ENCODE measurements at places on chromosomes 6 and 20. TPM values are rescaled to one million over a fixed set of nuclear protein-coding genes. Genes with fewer than 3 reads are reported as not detected.
A peak's percentile ranks its signal among the peaks of the same experiment; 100 is the strongest.

DNA sequence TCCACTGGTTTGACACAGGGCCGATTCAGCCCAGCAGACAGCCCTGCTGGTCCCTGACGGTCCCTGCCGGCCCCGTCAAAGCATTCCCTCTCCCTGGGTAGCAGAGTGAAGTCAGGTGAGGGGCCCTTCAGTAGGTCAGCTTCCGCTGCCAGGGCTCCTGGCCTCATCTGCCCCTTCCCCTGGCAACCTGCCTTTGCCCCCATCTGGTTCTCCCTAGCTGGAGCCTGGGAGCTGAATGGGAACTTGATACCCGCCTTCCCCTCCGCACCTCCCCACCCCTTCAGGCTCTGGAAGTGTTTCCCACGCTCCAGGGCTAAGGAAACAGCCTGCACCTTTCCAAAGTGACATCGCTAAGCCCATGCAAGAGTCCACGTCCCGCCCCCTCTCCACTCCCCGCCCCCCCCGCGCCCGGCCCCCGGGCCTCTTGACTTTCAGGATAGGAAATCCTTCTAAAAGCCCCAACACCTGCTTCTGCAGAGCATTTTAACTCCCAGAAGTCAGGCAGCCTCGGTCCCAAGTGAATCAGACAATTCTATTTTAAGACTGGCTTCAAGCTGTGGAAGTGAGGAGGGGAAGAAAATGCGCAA, 53.3 kb downstream of the ISM1 start:
- no peak overlapping the region for H3K4me3 ChIP-seq
- H3K4me1 ChIP-seq = peaks cover 33% of the 10 kb centered on the region
- no peaks in the 10 kb centered on the region for H3K27me3 ChIP-seq
- no peak for DNase-seq

DNA sequence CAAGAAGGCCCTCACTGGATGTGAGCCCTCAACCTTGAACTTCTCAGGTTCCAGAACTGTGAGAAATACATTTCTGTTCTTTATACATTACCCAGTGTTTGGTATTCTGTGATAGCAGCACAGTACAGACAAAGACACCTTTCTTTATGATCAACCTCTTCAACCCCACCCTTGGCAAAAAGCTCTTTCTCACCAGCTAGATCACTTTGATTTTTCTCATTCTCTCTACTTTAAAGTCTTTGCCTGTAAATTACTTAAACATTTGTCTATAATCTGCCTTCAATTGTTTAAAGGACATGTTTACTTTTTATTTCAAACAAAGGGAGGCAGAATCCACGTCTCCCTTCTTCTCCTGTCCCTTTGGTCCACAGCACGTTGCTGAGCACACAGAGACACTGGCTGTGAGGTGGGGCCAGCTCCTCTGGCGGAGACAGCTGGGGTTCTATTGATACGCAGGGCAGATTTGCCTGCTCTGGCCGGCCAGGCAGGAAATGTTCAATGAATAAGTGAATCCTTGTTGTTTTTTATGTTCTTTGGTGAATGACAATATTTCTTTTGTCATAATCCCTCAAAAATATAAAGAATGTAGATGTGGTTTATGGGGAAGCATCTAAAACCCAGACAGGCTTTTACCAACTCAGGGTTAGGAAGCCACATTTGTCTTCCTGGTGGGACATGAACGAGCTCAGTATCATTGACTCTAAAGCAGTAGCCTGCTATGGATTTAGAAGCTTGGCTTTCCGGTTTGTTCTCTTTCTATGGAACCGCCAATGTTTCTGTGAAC, 52.9 kb downstream of the NEDD9 start:
- no peaks in the 10 kb centered on the region for H3K4me1 ChIP-seq
- H3K36me3 ChIP-seq = peaks cover 4% of the 10 kb centered on the region
- no peaks in the 10 kb centered on the region for H3K27me3 ChIP-seq
- no peak overlapping the region for H3K27ac ChIP-seq

DNA sequence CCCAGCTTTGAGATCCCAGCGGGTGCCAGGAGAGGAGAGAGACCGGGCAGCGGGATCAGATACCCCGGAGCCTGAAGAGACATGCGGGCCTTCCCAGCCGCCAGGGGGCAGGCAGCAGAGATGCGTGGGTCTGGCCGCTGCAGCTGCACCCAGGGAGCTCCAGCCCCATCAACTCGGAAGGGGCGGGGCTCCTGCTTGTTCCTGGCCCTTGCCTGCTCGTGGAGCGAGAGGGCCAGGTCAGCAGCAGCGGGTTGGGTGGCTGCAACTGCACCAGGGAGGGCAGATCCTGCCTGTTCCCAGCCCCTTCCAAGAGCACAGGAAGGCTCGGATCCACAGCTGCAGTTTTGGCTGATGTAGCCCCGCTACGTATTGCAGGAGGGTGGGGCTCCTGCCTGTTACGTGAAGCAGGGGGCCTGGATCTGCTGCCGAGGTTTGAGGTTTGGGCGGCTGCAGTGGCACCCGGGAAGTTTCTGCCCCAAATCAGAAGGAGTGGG, 532.8 kb downstream of the RFPL4B start:
- peak overlapping the region; percentile 25 for H3K4me3 ChIP-seq
- H3K27ac ChIP-seq = no peak overlapping the region
- no peaks in the 10 kb centered on the region for H3K27me3 ChIP-seq
- DNase-seq = no peak

DNA sequence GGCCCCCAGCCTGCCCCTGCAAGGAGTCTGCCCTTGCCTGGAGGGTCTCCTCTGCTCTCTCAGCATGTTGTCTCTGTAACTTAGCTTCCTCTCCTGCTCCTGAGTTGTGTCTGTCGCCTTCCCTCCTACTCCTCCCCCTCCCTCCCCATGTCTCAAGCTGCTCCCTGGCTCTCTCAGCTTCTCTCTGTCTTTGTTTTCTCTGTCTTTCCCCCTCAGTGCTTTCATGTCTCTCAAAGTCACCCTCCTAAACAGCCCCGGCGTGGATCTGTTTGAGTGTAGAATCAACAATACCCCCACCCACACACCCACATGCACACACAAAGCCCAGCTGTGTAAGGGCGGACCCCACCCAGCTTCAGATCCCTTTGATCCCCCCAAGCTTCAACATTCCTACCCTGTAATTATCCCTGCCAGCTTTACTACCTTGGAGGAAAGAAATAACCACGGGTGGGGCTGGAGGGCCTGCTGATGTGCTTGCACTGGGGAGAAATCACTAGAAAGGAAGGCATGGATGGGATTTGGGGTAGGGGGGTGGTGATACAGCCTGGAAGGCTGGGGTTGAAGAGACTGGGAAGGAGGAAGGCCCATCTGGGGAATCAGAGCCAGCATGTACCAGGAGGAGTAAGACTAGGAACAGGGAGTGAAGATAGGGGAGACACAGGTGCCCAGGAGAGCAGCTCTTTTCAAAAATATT, 1.0 kb upstream of the LY6G6D start:
- H3K4me3 ChIP-seq = no peak overlapping the region
- H3K36me3 ChIP-seq = no peaks in the 10 kb centered on the region
- DNase-seq = no peak
- H3K4me1 ChIP-seq = peaks cover 48% of the 10 kb centered on the region

DNA sequence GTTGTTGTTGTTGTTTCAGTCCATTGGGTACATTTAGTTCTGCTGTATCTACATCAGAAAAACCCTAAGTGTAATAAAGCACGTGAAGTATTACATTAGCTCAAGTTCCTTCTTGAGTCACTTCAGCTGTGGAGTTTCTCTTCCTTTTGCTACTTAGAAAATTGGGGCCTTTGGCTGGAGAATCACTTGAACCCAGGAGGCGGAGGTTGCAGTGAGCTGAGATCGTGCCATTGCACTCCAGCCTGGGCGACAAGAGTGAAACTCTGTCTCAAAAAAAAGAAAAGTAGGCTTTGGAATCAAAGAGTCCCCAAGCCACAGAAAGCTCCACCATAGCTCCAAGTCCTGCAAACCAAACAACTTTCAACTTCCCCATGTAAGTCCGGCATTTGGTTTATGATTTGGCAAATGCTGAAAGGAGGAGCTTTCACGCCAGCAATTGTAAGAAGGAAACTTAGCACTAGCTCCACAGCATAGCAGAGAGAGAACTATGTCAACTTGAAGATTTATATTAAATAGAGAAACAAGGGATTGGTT, 56.5 kb upstream of the RNF144B start:
- H3K36me3 ChIP-seq = no peaks in the 10 kb centered on the region
- no peaks in the 10 kb centered on the region for H3K4me1 ChIP-seq
- DNase-seq = no peak
- no peak overlapping the region for H3K27ac ChIP-seq
- H3K4me3 ChIP-seq = no peak overlapping the region

DNA sequence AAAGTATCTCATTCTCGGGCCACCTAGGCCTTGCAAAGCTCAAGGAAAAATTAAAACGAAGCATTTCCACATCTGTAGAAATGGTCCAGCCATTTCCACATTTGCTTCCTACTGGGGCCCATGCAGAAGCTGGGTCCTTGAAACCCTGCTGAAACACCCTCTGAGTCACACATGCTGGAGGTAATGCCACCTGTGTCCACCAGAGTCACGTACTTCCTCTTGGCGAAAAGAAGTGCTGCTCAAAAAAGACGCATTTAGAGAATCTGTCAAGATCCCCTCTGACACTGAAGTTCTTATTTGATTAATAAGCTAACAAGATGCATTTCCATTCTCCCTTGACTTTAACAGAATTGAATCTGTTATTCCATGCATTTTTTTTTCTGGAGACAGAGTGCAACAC, 423.2 kb downstream of the PREX1 start:
- DNase-seq = no peak
- H3K4me3 ChIP-seq = no peak overlapping the region
- H3K27me3 ChIP-seq = no peaks in the 10 kb centered on the region
- H3K27ac ChIP-seq = no peak overlapping the region

GRCh38 chr20:46132705-46133120, 14.6 kb downstream of the CD40 start:
- H3K4me1 ChIP-seq = no peaks in the 10 kb centered on the region
- H3K27me3 ChIP-seq = no peaks in the 10 kb centered on the region
- peak; percentile 59 for DNase-seq
- no peaks in the 10 kb centered on the region for H3K36me3 ChIP-seq

DNA sequence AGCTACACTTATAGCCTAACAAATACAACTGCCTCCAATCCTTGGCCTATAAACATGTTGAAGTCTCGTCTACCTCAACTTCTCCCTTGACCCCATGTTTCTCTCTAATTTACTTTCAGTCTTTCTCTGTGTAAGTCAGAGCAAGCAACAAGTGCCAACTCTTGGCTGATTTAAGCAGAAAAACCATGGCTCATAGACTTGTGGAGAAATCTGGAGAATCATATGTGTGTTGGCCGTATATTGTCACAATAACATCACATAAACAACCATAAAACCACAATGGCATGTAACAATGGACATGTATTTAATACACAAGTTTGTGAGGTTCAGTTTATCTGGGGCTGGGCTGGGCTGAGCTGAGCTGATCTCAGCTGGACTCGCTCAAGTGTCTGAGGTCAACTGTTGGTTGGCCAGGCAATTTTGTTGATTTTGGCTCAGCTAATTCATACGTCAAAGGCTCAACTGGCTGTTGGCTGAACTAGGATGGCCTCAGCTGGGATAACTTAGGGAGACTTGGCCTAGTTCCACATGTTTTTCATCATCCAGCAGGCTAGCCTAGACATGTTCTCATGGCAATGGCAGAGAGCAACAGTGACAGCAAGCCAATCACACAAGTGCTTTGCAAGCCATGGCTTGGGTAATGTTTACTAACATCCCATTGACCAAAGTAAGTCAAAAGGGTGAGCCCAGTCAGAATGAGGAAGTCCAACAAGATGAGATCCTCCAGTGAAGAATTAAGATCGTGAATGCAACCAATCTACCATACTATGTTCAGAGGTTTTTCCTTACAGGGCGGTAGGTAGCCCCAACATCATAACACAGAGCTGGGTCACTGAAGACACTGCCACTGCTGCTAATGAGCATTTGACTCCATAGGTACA, 12.9 kb upstream of the TBC1D22B start:
- H3K27me3 ChIP-seq = no peaks in the 10 kb centered on the region
- H3K36me3 ChIP-seq = no peaks in the 10 kb centered on the region
- H3K27ac ChIP-seq = no peak overlapping the region
- no peak overlapping the region for H3K4me3 ChIP-seq
- no peak for DNase-seq

DNA sequence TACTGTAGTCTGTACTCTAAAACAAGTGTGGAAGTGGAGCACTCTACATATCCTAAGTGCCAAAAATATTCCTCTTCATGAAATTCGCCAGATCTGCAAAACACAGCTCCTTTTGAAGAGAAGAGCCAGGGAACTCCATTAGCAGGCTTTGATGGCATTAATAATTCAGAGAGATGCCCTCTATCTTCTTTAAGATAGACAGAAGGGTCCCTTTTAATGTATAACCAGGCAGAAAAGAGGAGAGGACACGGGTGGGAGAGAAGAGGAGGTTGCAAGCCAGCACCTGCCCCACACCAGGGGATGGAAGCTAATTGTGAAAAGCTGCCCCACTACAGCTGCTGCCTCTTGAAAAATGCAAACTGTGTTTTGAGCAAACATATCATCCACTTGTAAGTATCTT, 3.7 kb upstream of the RFPL4B start:
- no peak for DNase-seq
- no peak overlapping the region for H3K27ac ChIP-seq
- H3K4me3 ChIP-seq = no peak overlapping the region
- H3K4me1 ChIP-seq = no peaks in the 10 kb centered on the region
- no peaks in the 10 kb centered on the region for H3K36me3 ChIP-seq

DNA sequence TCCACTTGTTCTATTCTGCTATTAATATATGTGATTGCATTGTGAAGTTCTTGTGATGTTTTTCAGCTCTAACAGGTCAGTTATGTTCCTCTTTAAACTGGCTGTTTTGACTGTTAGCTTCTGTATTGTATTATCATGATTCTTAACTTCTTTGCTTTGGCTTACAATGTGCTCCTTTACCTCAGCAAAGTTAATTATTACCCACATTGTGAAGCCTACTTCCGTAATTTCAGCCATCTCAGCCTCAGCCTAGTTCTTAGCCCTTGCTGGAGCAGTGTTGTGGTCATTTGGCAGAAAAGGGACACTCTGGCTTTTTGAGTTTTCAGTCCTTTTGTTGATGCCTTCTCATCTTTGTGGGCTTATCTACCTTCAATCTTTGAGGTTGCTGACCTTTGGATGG, 440.2 kb downstream of the TBC1D32 start:
- no peak overlapping the region for H3K4me3 ChIP-seq
- H3K4me1 ChIP-seq = no peaks in the 10 kb centered on the region
- no peak overlapping the region for H3K27ac ChIP-seq
- H3K36me3 ChIP-seq = no peaks in the 10 kb centered on the region

GRCh38 chr6:134634466-134634865, 315.4 kb downstream of the ALDH8A1 start:
- no peak overlapping the region for H3K4me3 ChIP-seq
- H3K27me3 ChIP-seq = no peaks in the 10 kb centered on the region
- no peaks in the 10 kb centered on the region for H3K36me3 ChIP-seq
- no peak for DNase-seq
- peaks cover 13% of the 10 kb centered on the region for H3K4me1 ChIP-seq

The C6orf15 gene
- total RNA-seq = 0.38 TPM

The CCM2L gene
- 0.76 TPM for total RNA-seq

The FGD2 gene
- 8.5 TPM for total RNA-seq

The HLA-DQA1 gene
- total RNA-seq = 352 TPM

The HELZ2 gene
- 14.8 TPM for total RNA-seq

The RPS6KA2 gene
- total RNA-seq = 2.9 TPM

Data from thymus (tissue), 14 donors.